ENCODE measurements at places on chromosomes 13 and 19.
A peak's percentile ranks its signal among the peaks of the same experiment; 100 is the strongest.

DNA sequence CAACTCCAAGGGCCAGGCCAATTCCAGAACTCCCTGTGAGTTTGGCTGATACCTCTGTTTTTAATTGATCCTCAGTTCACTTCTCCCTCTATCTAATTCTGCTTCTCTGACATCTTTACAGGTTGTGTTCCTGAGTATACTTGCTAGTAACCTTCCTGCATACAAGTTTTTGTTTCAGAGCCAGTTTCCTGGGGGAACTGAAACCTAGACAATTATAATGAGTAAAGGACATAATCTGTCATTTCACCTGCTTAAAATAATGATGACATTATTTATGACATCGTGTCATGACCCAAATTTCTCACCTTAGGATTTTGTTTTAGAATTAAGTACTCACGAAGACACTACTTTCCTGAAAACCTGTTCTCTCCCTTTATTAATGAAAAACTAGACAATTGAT is 12.5 kb upstream of the MYCBP2 start:
- no peak for DNase-seq

DNA sequence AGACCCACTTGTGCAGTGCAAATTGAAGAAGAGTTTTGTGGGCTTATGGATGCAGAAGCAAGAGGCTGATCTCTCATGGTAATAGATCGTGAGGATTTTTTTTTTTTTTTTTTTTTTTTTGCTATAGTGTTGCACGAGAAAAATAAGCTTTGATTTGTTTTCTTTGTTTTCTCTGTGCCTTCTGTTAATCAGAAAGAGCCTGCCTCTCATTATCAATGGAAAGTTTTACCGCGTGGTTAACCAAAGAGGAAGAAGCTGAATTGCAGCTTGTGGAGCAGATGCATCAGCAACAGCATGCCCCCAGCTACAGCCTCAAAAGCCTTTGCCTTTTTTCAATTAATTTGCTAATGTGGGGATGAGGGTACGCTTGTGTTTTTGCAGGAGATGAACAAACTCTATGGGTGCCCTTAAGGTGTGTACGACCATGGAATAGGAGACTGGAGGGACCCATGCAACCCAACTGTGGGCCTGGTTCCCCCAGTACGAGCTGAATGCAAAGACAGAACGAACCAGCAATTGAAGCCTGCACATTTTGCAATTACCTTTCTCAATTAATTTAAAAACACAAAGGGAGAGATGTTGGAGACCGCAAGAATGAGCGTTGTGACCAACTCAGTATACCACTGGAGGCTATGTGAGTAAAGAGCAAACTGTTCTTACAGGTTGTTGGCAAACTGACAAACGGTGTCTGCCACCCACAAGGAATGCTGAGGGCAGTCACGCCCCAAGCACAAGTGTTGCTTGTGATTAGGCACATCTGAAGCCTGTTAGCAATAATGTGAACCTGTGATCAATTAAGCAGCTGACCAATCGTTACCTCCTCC is 58.6 kb upstream of the SPRY2 start:
- DNase-seq, result peak; percentile 81

- peak; percentile 16 for DNase-seq
These were observed 20.9 kb downstream of the ZNF536 start for GRCh38 chr19:30393046-30393445.

- no peak for DNase-seq
These were observed 96.3 kb upstream of the FNDC3A start for GRCh38 chr13:48879432-48879831.

GRCh38 chr13:86368924-86369323 is 569.7 kb upstream of the SLITRK6 start:
- DNase-seq, result no peak

DNA sequence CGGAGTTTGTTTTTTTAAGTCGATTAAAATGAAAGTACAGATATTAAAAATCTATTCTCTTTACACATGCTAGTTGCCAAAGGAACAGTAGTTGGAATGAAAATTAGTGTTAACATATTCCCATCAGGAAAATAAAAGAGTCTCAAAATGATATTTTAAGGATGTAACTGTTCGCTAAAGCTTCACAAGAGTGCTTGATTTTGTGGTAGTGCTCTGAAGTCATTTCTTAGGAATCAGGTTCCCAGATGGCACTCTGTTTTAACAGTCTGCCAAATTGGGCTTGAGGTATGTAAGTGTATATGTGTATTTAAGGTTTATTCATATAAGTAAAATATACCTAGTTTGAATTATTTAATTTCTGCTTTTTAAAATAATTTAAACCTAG is 128.8 kb downstream of the LMO7 start:
- DNase-seq, result no peak

DNA sequence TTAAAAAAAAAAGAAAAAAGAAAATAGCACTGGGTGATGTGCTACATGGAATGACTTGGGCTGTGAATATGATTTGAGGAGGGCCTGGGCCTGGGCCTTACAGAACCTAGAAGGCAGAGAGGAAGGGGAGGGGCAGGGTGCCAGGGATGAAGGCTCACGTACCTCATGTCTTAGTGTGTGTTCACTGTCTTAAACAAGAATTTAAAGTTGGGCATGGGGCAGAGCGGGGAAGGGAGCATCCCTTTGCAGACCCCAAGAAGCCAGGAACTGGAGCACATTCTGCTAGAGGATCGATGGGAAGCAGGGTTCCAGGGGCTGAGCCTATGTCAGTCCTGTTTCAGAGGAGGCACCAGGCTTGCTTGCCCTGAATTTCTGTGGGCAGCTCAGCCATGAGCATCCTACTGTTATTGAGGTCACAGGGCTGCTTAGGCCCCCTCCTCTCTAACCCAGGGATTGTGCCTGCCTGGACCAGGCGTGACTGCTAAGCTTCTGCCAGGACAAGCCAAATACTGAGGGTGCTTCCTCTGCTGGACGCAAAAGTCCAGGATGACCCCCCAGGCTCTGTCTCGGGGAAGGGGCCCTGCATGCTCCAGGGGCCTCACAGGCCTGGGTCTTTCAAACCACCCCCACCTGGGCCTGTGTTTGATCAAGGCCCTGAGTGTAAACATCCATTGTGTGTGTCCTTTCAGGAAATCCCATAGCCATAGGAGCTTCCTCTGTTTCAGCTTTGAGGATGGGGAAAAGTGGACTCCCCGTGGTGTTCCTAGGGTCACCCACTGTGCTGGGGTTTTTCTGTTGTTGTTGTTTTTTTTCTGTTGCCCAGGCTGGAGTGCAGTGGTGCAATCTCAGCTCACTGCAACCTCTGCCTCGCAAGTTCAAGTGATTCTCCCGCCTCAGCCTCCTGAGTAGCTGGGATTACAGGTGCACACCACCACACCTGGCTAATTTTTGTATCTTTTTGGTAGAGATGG is 4.8 kb downstream of the LSR start:
- DNase-seq, result no peak

- DNase-seq, result no peak
These were observed 11.8 kb upstream of the CEACAM1 start for GRCh38 chr19:42540071-42540553.

DNA sequence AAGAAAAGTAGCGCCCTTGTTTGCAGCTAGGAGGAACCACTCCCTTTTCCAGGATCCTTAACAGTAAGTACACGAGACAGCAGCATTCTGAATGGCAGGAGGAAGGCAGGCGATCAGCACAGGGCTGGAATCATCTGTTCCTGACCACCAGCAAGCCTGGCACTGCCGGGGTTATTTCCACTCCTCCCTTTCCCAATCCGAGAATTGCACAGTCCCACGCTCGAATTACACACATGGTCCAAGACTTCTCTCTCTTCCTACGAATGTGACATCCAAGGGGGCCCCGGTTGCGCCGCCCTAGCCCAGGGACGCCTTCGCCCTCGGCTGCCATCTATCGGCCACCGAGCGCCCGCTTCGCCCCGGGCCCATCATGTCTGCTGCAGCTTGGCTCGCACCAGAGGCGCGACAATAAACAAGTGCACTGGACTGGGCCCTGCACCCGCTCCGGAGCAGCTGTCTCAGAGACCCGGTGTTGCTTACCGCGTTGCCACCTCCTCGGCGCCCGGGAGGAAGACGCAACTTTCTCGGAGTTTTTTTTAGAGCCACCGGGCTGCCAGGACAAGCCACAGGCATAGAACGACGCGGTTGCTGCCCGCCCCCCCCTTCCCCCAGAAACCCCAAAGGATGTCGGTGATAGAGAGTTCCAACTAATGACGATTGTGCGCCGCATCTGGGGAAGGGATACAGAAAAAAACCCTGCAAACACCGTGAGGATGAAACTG is at the start of gene SLITRK5:
SLITRK5 (plus strand) TSS at position 341 of the 722 bp plus-strand sequence. CDS start 4,018 bp downstream, outside the sequence.
- DNase-seq, result peak; percentile 92

- DNase-seq, result peak; percentile 70
These were observed at the start of gene ZNF415 for GRCh38 chr19:53132141-53132991. Gene ZNF415 (minus strand): TSS chr19:53132910. CDS start chr19:53122676, 10,234 bp downstream.

DNA sequence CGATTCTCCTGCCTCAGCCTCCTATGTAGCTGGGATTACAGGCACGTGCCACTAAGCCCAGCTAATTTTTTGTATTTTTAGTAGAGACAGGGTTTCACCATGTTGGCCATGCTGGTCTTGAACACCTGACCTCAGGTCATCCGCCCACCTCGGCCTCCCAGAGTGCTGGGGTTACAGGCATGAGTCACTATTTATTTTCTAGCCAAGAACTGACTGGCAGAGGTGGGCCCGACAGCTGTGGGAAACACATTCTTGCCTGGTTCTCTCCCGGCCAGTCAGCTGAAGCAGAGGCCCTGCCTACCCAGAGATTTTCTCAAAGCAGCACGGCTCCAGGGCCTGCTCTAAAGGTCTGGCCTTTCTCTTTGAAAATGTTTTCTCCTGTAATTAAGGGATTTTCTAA is 108.0 kb downstream of the KCTD15 start:
- no peak for DNase-seq

DNA sequence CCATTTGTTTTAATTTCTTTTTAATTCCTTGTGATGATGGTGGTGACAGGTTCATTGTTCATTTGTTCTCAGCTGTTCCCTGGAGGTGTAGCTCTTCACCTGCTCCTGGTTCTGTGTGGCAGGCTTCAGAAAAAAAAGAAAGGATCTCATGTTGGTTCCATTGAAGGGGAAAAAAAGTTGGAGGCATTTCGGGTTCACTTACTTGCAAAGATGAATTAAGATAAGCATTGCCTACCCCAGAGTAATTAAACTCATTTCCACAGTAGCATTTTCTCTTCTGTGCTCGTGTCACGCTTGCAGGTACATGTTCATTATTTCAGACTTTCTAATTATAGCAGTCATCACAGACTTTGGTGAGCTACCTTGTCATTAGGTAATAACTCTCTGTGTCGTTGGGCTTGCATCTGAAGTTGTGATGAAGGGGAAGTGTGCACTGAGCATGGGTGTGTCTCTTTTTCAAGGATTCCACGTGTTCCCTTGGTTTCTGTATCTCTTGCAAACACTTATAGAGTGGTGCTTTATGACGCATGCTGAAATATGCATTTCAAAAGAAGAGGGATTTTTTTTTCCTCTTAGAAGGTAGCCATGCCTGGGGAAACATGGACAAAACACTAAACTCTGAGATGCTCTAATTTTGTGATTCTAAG is 69.1 kb downstream of the MTUS2 start:
- DNase-seq, result no peak

DNA sequence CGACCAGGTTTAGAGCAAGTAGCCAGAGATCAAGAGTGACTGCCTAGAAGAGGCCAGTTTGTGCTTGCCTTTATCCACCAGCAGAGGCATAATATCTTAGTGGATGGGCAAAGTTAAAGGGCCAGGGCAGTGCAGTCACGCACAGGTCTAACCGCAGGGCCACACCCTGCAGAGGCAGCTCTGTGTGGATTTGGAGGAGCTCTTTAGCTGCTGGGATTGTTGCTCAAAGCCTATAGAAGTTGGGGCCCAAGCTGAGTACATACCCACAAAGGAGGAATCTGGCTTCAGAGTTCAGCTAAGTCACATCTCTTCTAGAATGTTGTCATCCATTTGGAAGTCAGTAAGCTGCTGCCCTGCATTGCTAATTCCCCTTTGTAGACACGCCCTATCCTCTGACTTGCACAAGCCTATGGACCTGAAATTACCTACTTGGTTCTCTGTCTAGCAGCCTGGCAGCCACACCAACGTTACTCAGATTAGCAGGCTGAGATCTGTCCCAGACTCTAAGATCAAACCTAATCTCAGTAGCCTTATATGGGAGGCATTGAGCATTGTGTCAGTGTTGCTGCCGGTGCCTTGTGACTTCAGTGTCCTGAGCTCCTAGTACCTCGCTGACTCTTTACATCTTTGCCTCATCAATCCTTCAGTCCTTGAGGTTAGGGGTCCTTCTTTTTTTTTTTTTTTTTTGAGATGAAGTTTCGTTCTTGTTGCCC is 102.9 kb upstream of the STARD13 start:
- DNase-seq, result peak; percentile 58

GRCh38 chr13:43363156-43363953 is 340.0 kb downstream of the DNAJC15 start:
- no peak for DNase-seq

DNA sequence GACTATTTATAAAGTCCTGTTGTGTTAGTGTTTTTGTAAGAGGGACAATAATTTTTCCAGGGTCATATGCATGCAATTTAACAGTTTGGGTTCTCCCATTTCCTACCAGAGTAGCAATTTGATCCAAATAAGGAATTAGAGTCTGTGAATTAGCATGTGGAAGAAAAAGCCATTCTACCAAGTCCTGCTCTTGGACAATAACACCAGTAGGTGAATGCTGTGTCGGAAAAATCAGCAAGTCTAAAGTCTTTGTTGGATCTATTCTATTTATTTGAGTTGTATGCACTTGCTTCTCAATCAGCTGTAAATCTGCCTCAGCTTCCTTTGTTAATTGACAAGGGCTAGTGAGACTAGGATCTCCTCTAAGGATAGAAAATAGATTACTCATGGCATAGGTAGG is 21.4 kb upstream of the IL17D start:
- DNase-seq, result no peak

DNA sequence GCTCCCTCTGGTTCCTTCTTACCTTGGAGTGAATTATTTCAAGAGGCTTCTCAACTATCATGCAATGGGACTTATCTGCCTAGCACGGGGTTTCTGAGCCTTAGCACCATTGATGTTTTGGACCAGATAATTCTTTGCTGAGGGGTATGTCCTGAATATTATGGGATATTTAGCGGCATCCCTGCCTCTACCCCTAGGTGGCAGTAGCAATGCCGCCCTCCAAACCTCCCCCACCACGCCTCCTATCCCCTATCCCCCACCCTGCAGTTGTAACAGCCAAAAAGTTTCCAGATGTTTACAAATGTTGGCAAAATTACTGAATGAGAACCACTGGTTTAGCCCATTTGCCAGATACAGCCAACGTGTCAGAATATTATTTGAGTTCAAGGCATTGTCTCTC is 125.5 kb downstream of the POSTN start:
- DNase-seq, result peak; percentile 22

Data from OCI-M1 (cell line).